Aorta (tissue), 5 donors: ENCODE measurements at places on chromosomes 6 and 20. TPM values are rescaled to one million over a fixed set of nuclear protein-coding genes. Genes with fewer than 3 reads are reported as not detected.

Gene NCR2
- not detected for total RNA-seq

Gene BPIFB1
- total RNA-seq: not detected

Gene NR2E1
- not detected for total RNA-seq

Gene SLC22A1
- 2.8 TPM for total RNA-seq

Gene TMEM217
- total RNA-seq: 2.2 TPM
